RPMI7951 (cell line): ENCODE measurements at places on chromosomes 6 and 20.

DNA sequence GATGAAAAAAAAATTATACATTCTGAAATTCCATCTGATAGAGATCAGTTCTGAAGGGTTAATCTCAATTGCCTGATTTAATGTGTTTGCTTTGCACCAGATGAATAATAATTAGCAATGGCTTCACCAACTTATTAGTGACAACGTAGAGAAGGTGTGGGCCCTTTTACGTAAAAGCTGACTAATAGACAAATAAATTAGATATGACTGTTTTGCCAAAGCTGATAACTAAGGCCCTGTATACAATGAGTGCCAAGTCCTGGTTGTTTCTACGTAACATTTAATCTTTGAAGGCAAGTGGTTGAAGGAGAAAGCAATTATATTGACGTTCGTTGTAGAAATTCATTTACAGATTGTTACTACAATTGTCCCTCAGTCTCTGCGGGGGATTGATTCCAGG is 10.8 kb downstream of the SGK1 start:
- no peak for DNase-seq

GRCh38 chr20:22389836-22390542 is 194.4 kb downstream of the FOXA2 start:
- peak; percentile 89 for DNase-seq

DNA sequence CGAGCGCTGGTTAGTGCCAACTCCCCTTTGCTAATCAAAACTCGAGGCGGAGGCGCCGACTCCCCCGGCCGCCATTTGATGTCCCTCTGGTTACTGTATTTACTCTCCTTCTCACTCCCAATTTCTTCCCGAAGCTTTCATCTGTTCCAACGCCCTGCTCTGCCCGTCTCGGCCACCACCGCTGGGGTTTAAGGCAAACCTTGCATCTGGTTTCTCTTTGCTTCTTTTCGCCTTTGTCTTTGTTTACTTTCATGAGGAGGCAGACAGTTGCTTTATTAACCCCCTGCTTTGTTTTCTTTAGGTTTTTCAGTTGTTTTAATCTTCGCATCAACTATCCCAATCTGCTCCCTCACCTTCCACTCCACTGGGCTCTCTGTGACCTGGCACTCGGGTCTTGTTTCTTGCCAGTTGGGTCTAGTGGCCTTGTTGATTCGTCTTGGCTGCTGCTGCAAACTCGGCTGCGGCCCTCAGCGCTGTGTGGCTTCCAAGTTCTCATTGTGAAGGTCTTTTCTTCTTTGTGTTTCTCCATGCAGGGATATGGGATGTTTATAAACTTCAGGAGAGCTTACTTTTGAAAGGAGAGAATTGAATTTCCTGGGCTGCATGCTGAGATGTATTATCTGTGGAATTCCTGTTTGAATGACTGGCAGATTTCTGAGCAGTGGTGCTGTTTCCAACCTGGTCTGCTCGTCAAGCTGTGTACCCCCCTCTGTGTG is 155.1 kb downstream of the CDC5L start:
- no peak for DNase-seq

DNA sequence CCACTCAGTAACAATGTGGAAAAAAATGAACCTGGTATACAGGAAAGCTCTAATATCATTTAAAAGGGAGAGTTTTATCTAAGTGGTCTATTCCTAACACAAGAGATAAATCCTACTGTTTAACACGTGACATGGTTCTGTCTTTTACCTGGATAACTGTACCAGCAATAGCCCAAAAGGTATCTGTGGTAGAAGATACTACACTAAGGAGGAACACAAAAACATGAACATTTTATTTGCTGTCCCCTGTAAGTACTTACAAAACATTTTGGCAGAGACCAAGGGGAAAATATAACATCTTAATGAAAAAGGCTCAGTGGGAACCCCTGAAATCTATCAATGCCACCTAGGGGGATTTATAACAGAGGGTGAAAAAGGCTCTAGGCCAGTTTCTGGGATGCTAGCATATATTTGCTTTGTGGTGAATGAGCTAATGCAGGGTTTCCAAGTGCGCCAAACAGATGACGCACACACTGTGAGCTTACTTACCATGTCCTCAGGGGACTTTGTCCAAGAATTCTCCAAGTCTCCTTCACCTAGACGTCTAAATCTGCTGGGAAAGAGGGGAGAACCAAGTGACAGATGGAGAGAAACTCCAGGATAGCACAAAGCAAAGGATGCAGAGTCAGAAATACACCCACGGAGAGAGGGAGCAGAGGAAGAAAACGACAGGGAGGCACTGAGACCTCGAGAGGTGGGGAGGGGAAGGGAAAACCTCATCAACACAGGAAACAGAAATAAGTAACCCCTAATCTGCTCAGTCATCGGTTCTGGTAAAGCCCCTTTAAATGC is 147.9 kb upstream of the PRND start:
- DNase-seq: peak; percentile 99

DNA sequence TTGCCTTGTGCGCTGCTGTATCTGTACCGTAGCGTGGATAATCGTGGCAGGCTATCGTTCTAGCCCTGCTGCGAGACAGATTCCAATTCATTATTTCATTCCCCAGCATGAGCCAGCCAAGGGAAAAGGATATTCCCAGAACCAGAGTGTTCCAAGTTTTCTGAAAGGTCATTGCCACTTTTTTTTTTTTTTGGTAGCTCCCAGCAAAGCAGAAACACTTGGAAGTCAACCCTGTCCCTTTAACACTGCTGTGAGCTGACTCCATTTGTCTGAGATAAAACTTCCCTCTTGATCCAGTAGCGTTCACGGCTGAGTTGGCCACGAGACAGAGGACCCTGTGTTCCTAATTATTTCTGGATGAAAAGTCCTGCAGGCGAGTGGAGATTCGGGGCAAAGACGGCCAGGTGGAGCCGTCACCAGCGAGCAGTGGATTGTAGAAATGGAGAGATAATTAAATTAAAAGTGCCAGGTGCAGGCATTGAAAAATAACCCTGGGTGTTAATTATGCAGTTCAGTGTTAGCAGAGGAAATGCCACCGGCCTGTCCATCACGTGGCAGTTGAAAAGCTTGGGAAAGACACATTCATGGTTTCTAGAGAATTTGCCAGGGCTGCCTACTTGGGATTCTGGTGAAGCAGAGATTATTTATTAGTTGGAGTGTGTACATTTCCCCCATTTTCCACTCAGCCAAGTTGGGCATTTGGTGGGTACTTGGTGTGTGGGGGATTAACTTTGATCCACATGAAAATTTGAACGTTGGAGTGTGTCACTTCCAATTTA is 164.2 kb downstream of the SLC24A3 start:
- peak; percentile 80 for DNase-seq

DNA sequence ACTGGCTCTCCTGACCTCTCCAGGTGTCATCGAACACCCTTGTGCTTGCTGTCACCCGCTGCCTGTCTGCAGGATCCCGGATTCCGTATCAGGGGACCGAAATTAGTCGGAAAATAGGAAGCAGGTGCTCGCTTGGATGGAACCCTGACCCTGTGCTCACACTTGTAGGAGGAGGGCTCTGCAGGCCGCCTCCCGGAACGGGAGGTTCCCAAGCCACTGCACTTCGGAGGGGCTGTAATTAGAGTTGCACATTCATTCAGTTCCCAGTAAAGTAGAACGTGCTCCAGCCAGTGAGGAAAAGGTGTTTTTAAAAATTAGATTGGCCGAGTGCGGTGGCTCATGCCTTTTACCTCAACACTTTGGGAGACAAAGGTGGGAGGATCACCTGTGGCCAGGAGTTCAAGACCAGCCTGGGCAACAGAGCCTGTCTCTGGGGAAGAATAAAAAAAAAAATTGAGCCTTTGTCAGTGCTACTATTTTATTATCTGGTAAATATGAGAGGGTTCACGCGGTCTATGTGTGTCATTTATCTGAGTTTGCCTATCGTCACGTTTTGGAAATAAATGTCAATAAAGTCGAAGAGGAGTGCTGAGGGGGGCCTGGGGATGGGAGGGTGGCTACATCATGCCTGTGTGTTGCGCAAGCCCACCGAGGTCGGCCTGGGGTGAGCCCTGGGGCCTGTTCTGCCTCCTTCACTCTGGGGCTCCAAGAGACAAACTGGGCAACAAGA is 1.5 kb upstream of the GMEB2 start:
- DNase-seq: peak; percentile 85

DNA sequence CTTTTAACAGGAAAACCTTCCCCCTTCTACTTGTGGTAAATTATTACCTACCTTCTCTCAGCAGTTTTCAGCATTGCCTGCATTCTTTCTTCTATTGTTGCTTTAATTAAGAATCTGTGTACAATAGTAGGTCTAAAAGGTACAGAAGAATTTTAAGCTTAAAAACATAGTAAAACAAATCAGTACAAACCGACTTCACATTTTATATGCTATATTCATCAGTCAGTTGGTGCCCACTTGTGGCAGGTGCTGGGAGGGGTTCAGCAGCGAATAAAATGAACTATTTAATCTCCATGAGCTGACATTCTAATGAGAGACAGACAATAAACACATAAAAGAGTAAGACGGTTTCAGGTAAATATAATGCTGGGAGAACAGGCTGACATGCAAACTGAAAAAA is 73.4 kb upstream of the FBXO30 start:
- peak; percentile 11 for DNase-seq
